ENCODE measurements at places on chromosomes 12 and 14.
A peak's percentile ranks its signal among the peaks of the same experiment; 100 is the strongest.

DNA sequence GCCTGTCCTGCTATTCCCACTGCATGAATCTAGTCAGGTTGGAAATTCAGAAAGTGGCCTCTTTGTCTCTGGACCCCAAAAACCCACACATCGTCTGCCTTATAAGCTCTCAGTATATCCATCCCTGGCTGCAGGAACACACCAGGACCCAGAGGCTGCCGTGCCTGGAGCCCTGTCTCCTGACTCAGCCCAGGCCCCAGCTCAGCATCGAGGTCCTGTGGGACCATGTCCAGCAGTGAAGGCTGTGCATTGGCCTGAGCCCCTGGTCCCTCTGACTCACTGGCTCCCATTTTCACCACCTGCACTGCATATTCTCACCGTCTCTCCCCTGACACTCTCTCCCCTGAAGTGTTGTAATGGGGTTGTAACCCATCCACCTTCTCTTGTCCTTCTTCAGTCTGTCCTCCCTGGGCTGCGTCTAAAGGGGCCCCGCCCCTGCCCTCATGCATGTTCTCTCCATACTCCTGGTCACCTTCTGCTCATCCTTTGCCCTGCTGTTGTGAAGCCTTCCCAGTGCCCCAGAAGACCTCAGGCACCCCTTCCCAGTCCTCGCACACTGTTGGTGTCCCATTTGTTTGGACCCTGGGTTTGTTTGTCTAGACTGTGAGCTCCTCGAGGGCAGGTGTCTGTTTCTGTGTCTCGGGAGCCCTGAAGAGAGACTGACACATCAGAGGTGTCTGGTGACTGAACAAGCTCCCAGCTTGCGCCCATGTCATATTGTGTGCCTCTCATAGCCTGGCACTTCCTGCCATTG lies 43.8 kb downstream of the EVL start:
- no peak for DNase-seq

DNA sequence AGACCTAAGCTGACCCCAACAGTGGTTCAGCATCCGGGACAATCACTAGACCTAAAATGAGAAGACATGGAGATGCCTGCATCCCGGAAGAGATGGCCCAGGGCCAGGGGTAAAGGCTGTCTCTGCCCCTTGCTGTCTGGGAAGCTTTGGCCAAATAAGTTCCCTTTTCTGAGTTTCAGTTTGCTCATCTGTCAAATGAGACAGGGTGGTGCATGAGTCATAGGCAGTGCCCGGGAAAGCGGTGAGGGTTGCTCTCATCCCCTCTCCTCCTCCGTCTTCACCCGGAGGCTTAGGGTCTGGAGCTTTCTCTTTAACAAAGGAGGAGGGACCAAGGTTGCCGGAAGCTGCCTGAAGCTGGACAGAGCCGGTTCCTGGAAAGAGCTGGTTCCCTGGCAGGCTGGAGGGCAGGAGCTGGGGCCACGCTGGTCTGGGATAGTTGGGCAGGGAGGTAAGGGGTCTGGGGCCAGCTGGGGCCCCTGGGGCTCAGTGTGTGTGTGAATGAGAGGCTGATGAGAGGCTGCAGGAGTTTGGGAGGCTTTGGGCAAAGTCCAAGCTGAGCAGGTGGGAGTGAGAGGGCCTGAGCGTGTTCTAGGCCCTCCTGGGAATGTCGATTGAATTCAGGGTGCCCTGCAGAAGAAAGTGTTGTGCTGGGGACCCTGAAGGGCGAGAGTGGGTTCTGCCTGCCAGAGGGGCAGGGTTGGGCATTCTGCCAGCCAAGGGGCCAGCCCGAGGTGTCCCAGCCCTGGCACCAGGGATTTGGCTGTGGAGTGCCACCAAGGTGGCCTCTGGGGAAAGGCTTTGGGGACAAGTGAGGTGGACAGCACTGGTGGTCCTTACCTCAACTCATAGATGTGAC lies at the start of gene SDSL:
Gene SDSL, plus strand, starts transcription at position 351 of the 856 bp plus-strand sequence. CDS start 5,603 bp downstream, outside the sequence.
- peak; percentile 47 for DNase-seq

DNA sequence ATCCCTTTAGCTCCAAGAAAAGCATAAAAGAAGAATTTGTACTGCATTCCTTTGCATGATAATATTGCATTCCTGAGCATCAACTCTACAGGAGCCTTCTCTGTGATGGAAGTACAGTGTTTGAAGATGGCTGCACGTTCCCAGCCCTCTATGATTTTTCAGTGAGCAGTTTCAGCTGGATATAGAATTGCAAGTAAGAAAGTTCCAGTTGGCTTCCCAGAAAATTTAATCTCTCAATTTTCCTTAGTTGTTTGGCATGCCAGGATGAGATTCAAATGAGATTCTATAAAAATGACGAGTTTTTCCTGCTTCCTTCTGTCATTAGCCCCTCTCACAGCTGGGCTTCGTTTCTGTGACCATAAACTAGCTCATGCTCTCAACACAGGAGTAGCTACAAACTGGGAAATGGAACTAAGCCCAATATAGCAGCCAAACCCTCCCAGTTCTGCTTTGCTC lies 109.9 kb downstream of the TTC8 start:
- DNase-seq = no peak

- DNase-seq = no peak
These were observed 1022.0 kb upstream of the TMEM132C start for GRCh38 chr12:127245009-127245408.

GRCh38 chr14:28870033-28870564 lies 103.5 kb downstream of the FOXG1 start:
- DNase-seq = no peak

GRCh38 chr12:102528111-102528510 lies 47.7 kb upstream of the IGF1 start:
- DNase-seq = no peak

- DNase-seq = no peak
These were observed 22.7 kb downstream of the LRRC74A start for GRCh38 chr14:76848879-76849278.

GRCh38 chr14:68463705-68464374 lies 329.0 kb downstream of the ZFP36L1 start:
- no peak for DNase-seq

DNA sequence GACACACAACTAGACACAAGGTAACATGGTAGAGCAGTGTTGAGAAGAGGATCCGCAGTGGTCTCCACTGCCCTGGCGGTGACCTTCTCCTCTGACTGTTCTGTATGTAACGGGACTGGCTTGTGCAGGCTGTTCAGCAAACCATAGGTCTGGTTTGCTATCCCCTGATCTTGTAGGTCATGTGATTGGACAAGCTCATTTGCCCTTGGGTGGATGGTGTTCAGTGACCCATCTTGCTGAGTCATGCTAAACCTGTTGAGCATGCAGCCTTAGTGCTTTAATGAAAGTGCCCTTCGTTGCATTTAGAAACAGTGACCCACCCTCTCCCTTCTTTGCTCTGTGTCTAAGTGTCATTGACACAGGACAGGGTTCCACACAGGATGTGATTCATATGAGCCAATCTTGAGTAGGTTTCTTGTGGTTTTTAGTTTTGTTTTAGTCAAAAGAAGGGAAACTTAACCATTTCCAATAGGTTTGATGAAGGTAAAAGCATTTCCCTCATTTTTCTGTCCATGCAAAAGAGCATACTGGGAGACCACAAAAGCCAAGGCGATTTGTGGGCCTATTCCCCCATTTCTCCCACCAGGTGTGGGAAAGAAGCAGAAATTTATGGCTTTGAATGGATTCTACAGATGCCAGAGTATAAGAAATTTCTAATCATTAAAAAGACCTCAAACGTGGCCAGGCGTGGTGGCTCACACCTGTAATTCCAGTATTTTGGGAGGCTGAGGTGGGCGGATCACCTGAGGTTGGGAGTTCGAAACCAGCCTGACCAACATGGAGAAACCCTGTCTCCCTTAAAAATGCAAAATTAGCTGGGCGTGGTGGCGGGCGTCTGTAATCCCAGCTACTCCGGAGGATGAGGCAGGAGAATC lies 32.6 kb upstream of the HIF1A start:
- peak; percentile 76 for DNase-seq

DNA sequence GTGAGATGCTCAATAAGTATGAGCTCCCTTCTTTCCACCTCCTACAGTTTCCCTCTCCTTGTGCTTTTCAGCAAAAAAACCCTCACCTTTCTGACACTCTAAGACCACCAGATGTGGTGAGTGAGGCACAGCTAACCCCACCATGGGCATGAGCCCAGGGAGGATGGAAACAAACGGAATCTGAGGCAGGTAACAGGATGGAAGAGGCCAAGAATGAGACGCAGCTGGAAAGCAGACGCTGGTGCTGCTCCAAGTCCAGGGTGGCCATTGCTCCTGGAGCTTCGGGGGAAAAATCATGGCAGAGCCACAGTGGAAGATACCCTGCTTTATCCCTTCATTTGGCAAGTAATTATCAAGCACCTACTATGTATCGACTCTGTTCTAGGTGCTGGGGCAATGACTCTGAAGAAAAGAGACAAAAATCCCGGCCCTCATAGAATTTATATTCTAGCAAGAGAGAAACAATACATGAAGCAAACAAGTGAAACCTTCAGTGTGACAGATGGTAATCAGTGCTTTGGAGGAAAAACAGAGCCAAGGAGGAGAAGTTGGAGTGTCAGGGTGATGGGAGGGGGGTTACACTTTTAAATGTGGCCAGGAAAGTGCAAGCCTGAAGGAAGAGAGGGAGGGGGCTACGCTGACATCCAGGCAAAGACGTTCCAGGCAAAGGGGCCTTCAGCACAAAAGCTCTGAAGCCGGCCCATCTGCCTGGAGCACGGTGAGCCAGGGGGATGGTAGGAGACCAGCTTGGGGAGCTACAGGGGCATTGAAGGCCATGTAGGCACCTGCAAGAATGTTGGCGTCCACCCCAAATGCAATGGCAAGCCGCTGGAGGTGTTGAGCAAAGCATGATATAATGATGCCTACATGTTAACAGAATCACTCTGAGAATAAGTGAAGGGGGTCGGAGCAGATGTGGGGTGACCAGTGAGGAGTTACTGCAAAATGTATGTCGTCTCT lies 154.2 kb downstream of the DPF3 start:
- DNase-seq = no peak

DNA sequence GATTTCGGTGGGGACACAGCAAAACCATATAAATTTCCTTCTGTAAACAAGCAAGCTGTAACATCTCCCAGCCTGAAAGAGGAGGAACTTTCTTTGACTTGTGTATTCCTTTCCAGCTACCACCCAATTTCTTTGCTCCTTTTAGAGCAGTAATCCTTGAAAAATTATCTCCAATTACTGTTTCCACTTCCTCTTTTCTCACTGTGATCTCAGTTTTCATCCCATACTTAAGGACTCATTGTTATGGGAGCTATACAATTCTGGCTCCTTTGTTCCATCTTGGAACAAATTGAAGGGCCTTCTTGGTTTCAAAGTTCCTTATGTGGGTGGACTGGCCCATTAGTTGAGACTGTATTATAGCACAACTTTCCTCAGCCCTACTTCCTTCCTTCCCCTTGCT lies 152.6 kb downstream of the AKAP6 start:
- DNase-seq = no peak

DNA sequence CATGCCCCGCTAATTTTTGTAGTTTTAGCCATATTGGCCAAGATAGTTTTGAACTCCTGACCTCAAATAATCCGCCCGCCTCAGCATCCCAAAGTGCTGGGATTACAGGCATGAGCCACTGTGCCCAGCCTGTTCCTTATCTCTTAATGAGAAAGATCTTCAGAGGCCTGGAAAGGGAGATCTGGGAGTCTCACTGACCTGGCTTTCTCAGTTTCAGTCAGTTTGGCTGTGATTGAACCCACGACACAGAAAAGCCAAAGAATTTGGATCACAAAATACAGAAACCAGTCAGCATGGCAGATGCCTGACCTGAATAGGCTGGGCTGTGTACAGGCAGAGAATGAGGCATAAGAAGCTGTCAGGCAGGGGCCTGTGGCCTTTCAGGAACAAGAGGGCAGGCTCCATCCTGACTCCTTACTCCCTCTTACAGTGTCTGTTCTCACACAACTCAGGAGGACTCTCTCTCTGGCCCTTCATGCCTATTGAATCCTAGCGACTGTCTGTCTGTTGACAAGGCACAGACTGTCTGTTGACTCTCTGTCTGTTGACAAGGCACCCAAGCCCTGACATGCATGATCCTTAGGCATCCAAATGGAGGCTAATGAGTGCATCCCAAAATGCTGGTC lies 366.5 kb upstream of the CCDC196 start:
- no peak for DNase-seq

- DNase-seq = no peak
These were observed 76.0 kb downstream of the LIN52 start for GRCh38 chr14:74160763-74161162.

DNA sequence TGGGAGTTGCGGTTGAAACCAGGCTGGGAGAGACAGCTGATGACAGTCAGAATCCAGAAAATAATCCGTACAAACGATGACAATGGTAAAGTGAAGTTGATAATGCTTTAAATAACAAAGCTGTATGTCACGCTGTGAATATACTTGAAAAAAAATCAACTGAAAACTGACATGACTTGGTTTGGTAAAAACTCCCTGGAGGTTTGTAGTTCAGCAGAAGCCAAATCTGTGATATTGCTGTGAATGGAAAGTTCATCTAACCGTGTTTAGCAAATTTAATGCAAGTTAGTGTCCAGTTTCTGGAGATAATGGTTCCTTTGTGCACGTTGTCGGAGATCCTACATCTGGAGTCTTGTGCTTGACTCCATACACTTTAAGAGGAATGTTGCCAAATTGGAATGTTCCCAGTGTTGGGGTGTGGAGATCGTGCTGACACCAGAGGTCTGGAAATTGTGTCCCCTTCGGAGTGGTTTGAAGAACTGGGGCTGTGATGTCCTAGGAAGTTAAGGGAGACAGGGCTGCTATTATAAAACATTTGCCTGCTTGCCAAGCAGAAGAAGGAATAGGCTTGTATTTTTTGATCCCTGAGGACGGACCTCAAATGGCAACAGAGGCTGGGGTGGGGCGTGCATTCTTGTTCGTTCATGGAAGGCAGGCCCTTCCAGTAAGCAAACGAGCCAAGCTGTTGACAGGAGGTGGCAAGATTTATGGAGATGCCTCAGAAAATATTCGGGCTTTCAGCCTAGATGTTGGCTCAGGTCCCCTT lies 30.6 kb downstream of the PPFIBP1 start:
- no peak for DNase-seq

- DNase-seq = no peak
These were observed 131.3 kb downstream of the SLC25A47 start for GRCh38 chr14:100454437-100454836.

DNA sequence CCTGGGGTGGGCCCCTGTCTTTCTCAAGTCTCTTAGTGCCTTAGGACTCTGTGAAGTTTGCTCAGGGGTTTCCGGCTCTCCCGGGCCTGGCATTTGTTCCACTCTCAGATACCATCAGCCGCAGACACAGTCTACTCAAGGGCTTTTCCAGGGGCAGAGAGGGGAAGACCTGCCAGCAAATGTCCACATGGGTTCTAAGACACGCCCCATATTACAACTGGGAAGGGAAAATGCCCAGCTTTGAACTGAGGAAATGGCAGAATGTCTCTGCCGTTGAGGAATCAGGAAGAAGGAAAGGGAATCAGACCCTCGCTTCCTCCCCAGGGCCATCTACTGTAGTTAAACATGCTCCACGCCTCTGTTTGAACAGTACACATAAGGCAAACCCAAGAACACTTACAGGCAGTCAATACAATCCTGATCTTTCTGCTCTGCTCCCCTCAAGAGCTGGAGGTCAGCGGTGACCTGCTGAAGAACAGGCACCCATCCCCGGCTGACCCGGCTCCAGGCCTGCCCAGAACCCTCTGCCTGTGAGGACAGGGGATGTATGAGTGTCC lies 7.9 kb downstream of the CCDC85C start:
- no peak for DNase-seq
